ENCODE measurements at places on chromosomes 1 and 21.

- no peak for DNase-seq
Measured at GRCh38 chr1:101005871-101006270, 19.7 kb downstream of the DPH5 start.

- DNase-seq = no peak
Measured at GRCh38 chr1:162740755-162741154, 49.7 kb upstream of the HSD17B7 start.

GRCh38 chr1:62438163-62438562 lies 1.3 kb downstream of the USP1 start:
- DNase-seq = no peak

DNA sequence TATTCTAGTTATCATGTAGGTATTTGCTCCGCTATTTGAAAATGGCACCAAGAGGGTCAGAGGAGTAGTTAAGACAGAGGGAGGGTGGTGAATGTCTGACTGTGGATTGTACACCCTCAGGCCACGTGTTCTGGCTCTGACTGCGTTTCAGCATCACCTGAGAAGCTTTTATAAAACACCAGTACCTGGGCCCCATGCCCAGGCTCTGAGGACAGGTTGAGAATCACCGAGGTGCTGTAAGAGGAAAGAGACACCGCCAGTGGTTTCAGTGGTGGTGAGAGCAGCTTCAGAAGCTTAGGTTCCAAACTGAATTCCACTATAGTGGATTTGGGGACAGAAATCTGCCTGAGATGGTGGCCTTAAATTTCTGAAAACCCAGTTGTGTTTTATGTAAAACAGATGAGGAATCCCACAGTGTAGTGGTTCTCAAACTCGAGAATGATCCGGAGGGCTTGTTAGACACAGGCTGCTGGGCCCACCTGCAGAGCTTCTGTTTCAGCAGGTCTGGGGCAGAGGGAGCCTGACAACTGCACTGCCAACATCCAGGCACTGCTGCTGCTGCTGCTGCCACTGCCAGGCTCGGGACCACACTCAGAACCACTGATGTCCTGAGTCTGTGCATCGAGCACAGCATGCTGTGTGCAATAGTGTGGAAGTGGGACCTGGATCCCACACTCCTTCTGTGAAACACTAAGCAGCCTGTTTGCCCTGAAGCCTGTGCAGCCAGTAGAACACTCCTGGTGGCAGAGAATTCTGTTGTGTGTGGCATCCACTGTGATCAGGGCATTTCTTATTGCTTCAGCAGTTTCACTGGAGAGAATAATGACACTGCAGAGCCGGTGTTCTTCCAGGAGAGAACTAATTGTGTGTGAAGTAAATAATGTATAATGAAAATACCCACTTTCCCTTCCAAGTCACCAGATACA lies 98.7 kb downstream of the SUSD4 start:
- no peak for DNase-seq

DNA sequence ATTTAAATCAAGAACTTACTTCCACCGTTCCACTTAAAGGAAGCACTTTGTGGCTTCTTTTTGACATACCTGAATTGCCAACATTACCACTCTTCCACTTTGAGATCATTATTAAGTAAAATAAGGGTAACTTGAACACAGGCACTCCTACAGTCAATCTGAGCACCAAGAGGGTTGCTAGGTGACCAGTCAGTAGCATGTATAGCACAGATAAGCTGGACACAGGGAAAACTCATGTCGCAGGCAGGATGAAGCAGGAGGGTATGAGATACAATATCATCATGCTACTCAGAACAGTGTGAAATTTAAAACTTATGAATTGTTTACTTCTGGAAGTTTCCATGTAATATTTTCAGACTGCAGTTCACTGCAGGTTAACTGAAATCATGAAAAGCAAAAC lies 47.0 kb upstream of the RAP1GAP start:
- DNase-seq = no peak

DNA sequence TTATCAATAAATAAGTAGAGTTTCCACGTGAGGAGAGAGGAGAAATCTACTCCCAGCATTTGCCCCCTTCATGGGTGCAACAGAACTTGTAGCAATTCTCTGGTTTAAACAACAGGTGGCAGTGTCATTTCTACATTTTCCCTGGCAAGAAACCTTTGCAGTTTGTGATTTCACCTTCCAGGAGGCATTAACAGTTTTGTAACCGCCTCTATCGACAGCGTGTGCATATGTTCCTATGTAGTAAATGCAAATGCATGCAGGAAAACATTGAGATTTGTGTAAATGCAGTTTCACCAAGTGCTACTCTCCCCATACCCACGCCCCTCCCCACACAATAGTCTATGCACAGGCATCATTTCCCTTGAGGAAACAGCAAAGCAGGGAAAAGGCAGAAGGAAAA lies 494.7 kb downstream of the SMYD3 start:
- peak; percentile 54 for DNase-seq

DNA sequence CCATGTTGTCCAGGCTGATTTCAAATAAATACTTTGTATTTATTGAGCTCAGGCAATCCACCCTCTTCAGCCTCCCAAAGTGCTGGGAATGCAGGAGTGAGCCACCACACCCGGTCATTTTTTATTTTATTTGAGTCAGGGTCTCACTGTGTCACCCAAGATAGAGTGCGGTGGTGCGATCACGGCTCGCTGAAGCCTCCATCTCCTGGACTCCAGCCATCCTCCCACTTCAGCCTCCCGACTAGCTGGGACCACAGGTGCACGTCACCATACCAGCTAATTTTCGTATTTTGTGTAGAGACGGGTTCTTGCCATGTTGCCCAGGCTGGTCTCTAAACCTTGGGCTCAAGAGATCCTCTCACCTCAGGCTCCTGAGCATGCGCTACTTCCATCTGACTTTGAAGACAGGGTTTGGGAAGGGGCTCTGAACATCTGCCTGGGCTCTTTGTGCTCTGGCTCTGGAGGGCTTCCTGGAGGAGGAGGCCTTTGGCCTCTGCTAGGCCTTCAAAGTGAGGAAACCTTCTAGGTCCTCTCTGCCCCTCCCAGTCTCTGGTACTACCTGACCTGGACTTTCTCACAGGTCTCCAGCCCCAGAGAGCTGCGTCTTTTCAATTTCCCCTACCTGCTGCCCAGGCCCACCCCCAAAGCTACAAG lies 5.8 kb downstream of the HSPB7 start:
- no peak for DNase-seq
